ENCODE measurements at places on chromosomes 4 and X.

DNA sequence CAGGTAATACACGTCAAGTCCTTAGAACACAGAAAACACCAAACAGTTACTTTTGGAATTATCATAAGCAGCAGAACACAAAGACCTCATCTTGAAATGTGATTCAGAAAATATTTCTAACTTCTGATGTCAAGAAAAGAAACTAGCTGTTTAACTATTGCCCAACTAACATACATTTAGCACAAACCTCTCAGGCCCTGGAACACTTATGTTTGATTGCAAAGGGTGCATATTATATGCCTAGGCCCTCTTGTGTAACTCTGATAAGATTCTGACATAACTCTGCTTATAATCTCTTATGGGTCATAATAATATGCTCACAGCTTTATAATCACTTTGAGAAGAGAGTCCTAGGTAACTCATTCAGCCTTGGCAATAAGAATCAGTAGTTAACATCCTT, 62.6 kb downstream of the TBC1D9 start:
- DNase-seq, result no peak

GRCh38 chr4:119675391-119675790, 46.8 kb upstream of the PDE5A start:
- DNase-seq, result no peak

GRCh38 chr4:86587381-86588140, 6.6 kb upstream of the PTPN13 start:
- DNase-seq, result no peak

DNA sequence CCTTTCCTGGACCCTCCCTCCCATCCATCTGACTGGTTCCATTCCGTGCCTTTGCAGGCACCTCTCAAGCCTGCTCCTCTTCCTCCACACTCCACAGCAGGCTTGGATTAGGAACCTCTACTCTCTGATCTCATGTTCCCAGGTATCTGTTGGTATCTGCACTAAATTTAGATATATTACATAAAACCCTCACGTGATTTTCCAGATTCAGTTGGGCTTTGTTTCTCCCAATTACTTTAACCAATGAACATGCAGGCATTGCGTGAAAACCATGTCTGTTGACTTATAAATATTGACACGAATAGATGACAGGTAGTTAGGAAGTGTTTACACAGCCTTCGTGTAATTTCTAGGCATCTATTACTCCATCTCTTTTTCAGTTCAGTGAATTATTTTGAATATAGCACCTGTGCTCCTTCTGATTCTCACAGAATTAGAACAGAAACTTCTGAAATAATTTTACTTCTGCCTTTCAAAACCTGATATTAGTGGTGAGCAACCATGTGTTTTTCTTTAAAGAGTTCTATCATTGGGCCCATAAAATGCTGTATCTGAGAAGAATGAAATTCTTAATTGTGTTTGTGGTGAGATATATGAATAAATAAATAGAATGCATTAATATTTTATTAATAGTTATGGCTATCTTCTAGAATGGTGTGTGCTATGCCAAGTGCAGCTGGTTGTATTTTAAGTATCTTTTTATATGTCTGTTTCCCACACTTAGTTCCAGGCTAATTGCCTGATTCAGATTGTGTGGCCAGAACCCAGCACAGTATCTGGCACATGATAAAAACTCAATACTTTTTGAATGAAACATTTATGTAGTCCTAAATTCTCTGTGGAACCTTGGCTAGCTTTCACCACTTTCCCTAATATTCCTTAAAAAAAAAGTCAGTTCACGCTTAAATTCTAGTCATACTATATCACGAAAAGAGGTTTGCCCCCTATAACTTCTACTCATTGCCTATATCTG, 304.8 kb downstream of the QDPR start:
- DNase-seq, result no peak
